Mesendoderm (in vitro differentiated cells): ENCODE measurements at places on chromosomes 11 and 22.

DNA sequence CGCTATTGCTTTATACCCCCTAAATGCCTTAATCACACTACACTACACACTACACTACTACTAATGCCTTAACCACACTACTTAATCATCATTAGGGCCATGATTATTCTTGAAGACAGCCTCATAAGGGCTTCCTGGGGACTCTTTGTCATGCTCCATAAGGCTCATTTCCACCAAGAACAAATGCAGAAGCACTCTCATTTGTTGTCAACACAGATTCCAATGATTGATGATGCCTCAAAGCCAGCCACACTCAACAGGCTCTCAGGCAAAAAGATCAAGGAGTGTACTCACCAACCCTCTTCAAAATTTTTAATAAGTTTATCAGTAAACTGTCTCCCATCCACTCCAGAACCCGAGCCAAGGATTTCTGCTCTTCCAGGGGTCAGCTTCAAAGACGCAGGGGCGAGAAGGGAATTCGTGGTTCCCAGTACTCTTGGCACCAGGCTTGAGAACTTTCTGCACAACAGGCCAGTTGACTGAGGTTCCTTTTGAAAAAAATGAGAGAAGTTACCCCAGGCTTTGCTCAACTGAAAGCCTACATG lies 204.7 kb upstream of the GUCY1A2 start:
- no peak for DNase-seq

DNA sequence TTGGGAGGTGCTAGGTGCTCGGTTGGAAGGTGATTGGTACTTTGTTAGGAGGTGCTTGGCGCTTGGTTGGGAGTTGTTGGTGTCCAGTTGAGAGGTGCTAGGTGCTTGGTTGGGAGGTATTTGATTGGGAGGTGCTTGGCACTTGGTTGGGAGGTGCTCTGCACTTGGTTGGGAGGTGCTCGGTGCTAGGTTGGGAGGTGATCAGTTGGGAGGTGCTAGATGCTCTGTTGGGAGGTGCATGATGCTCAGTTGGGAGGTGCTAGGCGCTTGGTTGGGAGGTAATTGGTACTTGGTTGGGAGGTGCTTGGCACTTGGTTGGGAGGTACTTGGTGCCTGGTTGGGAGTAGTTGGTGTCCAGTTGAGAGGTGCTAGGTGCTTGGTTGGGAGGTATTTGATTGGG lies 40.2 kb downstream of the LRP5 start:
- no peak for DNase-seq

GRCh38 chr11:13878077-13878476 lies 84.4 kb upstream of the SPON1 start:
- DNase-seq, result no peak

DNA sequence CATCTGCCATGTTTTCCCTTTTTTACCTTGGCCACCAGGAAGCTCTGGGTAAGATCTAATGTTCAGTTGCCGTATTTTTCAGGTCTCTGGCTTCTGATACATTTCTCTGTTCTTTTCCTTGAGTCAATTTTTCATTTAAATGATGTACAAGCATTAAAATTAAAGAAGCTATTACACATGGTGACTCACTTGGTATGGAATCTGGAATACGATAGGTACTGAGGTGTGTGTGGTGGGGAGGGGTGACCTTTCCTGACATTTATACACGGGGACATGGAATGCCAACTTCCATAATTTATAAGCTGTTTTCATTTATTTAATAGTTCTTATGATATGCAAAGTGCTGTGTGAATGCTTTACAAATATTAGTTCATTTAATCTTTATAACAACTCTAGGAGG lies 47.8 kb upstream of the ALX4 start:
- no peak for DNase-seq

- DNase-seq, result no peak
Observed at GRCh38 chr11:116427337-116427902, 345.4 kb downstream of the BUD13 start.

GRCh38 chr22:47192651-47193437 lies 430.4 kb downstream of the TBC1D22A start:
- DNase-seq, result no peak
